ENCODE measurements at places on chromosomes 4 and X.

GRCh38 chr4:56252561-56253152 is 134.6 kb downstream of the AASDH start:
- DNase-seq: no peak

GRCh38 chr4:172899861-172900260 is 268.8 kb upstream of the GALNT7 start:
- DNase-seq: no peak

DNA sequence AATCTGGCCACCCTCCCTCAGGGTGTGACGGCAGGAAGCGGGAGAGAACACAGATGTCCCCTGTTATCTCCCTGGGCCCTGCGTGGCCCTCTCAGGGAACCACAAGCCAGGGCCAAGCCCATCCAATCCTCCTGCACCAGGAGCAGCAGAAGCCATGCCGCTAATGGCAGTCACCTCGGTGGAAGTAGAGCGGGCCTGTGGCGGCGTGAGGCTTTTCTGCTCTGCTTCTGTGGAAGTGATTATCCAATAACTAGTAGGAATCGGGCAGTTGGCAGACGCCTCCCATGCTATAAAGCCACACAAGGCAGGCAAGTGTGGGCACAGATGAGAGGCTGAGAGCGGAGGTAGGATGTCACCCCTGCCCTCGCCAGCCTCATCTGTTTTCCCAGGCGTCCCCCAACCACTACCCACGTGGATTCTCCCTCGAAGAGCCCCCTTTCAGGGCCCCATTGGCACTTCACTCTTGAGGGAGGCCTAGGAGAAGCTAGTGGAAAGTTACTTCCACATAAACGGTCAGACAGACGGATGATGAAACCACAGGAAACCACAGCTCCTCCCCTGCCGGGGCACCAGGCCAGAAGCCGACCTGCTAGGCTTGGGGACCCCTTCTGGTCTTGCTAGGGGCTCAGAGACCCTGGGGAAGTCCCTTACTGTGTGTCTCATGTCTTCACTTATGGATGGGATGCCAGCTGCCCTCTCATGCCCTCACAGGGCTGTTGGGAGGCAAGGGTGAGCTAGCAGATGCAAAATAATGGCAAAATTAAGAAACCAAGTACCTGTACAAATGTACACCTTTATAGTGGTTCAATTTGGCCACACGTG is 18.8 kb upstream of the TMSB4X start:
- DNase-seq: no peak

DNA sequence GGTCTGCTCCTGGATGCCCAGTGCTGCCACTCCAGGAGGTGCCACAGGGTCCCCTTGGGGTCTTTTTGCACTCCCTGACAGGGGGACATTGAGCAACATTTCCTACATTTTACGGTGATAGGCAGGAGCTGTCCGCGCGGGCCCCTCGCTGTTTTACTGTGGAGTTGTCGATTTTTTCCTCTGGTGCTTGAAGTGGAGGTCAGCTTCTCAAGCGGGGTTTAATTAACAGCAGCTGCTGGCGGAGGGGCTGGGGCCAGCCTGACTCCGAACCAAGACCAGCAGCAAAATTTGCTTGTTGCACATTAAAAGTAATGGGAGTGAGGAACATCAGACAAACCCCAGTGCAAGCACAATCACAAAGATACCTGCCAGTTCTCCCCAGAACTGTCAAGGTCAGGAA is 13.2 kb upstream of the SH3TC1 start:
- no peak for DNase-seq

GRCh38 chr4:46277165-46277951 is 112.6 kb downstream of the GABRA2 start:
- DNase-seq: no peak

DNA sequence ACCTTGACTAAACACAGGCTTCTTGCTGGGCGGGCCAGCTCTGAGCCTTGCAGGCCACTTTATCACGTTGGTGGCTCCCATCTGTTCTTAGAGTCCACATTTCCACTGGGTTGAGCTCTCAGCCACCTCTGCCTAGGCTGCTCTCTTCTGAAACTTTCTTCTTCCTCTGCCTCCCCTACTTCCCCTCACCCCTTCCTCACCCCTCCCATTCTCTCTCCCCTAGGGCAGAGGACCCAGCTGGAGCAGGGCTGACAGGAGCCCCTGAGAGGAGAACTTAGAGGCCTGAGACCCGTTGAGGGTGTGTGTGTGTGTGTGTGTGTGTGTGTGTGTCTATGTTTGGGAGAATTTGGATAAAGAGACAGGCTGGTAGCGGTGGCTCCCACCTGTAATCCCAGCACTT is 19.9 kb upstream of the TMSB4X start:
- DNase-seq: no peak

Measured in BJ (cell line).